ENCODE measurements at places on chromosomes 1 and 21.

- DNase-seq = peak; percentile 94
Observed at GRCh38 chr1:150010393-150011115, at the start of gene OTUD7B. OTUD7B (minus strand) TSS chr1:150010726; CDS start chr1:149977510, 33,216 bp downstream.

DNA sequence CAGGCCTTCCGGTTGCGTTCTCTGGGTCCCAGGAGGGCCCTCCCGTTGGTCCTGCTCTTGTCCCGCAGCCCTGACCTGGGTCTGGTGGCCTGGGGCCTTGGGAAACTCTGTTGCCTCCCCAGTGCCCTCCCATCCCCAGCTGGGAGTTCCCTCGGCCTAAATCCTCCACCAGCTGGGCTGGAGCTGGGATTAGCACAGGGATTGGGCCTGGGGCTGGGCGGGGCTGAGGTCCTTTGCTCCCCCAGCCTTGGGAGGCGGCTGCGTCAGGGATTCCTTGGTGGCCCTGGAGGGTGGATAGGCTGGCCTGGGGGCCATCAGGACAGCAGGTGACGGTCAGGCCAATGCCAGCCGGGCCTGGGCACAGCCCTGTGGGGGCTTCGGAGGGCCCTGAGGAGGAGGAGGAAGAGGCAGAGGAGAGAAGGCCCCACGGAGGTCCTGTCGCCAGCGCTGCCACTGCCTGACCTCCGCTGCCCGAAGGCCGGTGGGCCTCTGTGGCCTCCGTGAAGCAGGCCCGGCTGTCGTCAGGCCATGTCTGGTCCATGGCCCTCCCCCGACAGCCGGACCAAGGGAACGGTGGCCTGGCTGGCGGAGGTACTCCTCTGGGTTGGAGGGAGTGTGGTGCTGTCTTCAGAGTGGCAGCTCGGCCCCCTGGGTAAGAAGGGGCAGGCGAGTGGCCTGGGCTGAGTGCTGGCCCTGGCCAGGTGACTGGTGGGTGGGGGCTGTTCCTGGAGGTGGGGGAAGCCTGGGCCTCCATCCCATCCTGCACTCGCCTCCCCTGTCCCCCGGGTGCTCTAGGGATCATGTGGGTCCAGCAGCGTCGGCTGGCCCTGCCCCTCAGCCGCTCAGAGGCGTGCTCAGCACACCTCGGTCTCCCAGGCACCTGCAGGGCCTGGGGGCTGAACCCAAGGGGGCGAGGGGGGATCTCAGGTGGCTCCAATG lies at the start of gene PLCH2:
Gene PLCH2, plus strand, starts transcription at position 229 of the 939 bp plus-strand sequence. Its CDS starts 300 bp downstream, at position 529.
- peak; percentile 70 for DNase-seq

- DNase-seq = no peak
Observed at GRCh38 chr1:149936992-149937705, 470 bp upstream of the MTMR11 start.

DNA sequence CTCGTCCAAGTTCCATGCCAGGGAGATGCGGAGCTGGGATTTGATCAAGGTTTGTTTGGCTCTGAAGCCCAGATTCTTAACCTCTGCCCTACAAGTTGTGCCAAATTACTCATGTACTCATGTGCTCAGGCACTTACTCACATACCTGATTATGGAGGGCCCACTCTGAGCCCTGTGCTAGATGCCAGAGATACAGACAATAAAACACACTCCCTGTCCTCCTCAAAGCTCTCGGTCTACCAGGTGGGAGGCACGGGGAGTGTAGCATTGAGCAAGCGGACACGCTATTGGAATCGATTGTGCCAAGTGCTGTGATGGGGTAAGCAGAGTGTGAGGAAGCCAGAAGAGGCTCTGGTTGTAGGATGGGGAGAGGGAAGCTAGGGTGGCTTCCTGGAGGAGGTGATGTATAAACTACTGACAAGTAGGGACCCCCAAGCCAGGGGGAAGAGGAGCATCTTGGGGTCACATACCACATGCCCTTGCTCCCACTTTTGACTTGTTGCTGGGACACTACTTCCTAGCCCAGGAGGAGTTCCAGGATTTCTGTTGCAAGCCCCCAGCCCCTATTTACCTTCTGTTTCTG lies 49.8 kb upstream of the IFNLR1 start:
- DNase-seq = no peak

- no peak for DNase-seq
Observed at GRCh38 chr1:158952416-158952815, 21.1 kb downstream of the PYHIN1 start.

DNA sequence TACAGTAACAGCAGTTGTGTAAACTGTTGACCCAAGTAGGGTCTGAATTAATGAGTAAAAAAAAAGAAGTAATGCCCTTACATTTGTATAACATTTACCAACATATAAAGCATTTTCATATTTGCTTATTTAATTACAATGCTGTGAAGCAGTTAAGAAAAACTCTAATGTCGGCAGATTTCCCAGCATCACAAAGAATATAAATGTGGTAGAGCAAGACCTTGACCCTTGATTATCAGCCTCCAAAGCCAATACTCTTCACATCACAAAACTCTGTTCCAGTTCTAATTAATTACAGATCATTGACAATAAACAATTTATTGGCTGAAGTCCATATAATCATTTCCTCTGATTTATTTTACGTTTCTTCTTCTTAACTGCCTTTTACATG lies 130.2 kb downstream of the DUSP10 start:
- no peak for DNase-seq

DNA sequence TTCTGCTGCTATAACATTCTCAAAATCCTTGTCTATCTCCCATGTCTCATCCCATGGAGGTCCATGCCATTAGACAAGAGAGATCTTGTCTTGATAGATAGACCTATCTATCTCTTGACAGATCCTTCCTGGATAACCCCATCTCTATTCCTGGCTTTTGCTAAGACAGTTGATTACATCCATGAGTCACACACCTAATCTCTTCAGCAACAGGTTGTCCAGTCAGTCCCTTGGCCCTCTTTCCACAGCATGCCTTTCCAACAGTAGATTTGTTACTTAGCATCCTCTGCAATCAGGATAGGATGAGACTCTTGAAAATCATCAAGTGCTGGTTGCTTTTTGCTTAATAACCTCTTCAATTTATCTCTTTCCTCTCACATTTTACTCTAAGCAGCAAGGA lies 46.6 kb downstream of the TRMT1L start:
- DNase-seq = no peak

GRCh38 chr1:38129473-38129872 lies 82.9 kb upstream of the POU3F1 start:
- peak; percentile 82 for DNase-seq

GRCh38 chr1:105122041-105122440 lies 1372.3 kb downstream of the AMY1C start:
- DNase-seq = no peak

GRCh38 chr1:179953974-179954492 lies 577 bp upstream of the CEP350 start:
- no peak for DNase-seq

GRCh38 chr1:228794810-228795209 lies 59.5 kb downstream of the RHOU start:
- DNase-seq = no peak

DNA sequence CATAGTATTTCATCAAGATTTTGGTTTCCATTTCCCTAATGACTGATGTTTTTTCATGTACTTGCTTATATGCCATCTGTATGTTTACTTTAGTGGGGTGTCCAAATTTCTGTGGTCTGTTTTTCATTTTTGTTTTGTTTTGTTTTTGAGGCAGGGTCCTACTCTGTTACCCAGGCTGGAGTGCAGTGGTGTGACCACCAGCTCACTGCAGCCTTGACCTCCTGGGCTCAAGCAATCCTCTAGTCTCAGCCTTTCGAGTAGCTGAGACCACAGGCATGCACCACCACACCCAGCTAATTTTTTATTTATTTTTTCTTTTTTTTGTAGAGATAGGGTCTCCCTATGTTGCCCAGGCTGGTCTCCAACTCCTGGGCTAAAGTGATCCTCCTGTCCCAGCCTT lies 378.0 kb upstream of the VAMP3 start:
- DNase-seq = no peak

- peak; percentile 93 for DNase-seq
Observed at GRCh38 chr1:30911059-30911954, 2.7 kb upstream of the SDC3 start.

DNA sequence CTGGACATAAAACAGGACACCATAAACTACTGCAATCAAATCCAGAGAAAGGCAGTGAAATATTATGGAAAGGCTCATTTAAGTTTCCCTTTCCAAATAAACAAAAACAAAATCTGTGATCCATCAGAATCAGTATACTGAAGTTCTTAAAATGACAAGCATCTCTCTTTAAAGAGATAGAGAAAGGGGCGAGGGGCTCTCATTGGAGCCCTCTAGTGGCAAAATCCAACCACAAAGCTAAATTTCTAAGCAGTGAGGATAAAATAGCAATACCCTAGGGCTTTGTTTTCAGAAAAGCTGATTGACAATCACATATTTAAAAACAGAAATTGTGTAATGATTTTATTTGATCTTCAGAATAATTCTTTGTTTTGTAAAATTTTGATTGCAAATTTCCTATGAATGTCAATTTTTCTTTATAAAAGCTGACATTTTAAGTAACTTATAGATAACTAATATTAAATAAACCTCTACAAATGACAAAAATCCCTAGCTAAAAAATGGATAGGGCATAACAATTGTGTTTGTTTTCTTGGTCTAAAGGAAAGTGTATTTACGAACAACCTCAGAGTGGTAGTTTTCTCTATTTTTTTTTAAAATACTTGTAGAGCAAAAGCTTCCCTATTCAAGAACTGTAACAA lies 138.2 kb downstream of the COL24A1 start:
- DNase-seq = peak; percentile 5

- DNase-seq = no peak
Observed at GRCh38 chr1:210681158-210681557, 352.5 kb downstream of the HHAT start.

DNA sequence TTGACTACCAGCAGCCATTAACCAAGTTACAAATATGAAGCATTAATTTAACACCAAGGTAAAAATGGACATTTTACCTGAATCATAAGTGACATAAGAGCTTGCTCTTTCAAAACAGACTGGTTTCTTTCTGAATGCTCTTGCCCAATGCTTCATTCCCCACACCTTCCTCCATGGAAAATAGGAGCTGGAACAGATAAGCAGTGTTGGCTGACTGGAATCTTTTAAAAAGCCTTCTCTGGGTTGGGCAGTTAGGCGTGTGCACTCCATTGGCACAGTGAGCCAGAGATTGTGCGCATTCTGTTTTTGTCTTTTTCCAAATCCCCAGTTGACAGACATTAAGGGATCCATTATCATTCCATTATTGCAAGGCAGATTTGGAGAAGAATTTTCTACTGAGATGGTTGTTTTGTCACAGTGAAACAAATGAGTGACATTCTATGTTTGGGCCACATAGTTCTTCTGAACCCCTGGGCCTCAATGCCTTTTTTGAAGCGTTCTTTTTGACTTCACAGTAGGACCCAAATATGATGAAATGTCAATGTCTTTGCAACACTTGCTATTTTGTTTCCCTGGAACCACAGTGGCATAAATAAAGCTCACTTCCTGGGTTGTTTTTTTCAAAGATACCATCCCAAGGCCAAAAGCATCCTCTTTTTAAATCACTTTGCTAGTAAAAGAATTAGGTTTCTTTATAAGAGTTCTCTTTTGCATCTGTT lies 32.3 kb downstream of the LRRC8B start:
- no peak for DNase-seq

GRCh38 chr1:81681114-81681513 lies 119.6 kb upstream of the ADGRL2 start:
- DNase-seq = no peak

- peak; percentile 41 for DNase-seq
Observed at GRCh38 chr21:45747233-45747766, 103.8 kb downstream of the PCBP3 start.

DNA sequence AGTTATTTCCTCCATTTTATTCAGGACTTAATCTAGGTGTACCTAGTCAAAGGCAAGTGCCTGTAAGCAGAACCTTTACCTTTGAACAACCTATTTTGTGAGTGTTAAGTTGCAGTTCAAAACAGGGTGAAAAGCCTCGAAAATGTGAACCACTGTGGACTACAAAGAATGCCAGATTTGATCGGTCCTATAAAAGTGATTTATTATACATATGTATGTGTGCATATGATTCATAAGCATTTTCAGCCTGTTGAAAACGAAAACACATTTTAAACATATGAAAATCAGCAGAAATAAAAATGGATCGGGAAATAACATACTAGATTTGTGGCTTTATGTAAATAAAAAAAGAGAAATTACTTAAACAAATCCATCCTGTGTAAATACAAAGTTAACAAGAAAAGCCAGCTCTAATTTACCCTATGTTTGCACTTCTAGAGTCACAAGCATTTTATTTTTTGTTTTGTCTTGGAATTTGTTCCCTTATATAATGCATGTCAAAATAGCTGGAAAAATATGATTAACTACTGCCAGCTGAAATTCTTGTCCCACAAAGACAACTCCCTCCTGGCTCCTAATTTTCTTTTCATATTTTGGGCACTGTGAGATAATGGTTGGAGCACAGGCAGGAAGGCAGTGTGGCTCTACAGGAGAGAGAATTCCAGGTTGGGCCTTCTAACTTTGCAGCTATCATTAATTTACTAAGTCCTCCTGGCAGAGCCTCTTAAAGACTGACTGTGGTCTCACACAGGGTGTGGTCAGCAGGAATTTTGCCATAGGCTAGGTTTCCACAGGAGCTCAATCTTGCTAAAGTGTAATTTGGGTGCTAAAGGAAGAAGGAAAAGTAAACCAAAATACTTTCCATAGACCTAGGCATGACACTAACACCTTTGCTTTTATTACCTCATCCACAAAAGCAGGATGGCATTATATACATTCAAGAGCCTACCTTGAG lies 70.2 kb upstream of the CDC42BPA start:
- no peak for DNase-seq

GRCh38 chr1:238783633-238784032 lies 602.7 kb upstream of the CHRM3 start:
- DNase-seq = no peak

DNA sequence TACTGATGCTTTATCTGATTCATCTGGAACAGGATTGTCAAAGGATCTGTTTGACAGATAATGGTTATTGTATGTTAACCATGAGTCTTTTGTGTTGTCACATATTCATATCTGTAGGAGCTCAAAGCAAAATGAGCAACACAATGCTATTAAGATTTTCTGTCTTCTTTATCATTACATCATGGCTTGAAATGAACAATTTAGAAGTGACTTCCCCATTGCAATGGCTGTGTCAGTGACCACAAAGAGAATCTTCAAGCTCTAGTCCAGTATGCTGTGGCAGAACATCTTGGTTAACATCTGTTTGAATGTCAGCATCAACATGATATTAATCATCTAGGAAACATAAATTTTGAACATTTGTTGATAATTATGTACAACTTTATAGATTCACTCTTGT lies 1148.5 kb downstream of the PLA2G4A start:
- no peak for DNase-seq

DNA sequence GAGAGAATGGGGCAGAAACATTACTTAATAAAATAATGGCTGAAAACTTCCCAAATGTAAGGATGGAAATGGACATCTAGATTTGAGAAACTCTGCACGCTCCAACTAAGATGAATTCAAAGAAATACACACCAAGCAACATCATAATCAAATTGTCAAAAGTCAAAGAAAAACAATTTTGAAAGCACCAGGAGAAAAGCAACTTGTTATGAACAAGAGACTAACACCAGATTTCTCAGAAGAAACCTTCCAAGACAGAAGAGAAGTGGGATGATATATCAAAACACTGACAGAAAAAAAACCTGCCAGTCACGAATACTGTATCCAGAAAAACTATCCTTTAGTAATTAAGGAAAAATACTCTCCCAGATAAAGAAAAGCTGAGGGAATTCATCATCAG lies 208.6 kb upstream of the SAMSN1 start:
- no peak for DNase-seq
